ENCODE measurements at places on chromosomes 2 and 18.

DNA sequence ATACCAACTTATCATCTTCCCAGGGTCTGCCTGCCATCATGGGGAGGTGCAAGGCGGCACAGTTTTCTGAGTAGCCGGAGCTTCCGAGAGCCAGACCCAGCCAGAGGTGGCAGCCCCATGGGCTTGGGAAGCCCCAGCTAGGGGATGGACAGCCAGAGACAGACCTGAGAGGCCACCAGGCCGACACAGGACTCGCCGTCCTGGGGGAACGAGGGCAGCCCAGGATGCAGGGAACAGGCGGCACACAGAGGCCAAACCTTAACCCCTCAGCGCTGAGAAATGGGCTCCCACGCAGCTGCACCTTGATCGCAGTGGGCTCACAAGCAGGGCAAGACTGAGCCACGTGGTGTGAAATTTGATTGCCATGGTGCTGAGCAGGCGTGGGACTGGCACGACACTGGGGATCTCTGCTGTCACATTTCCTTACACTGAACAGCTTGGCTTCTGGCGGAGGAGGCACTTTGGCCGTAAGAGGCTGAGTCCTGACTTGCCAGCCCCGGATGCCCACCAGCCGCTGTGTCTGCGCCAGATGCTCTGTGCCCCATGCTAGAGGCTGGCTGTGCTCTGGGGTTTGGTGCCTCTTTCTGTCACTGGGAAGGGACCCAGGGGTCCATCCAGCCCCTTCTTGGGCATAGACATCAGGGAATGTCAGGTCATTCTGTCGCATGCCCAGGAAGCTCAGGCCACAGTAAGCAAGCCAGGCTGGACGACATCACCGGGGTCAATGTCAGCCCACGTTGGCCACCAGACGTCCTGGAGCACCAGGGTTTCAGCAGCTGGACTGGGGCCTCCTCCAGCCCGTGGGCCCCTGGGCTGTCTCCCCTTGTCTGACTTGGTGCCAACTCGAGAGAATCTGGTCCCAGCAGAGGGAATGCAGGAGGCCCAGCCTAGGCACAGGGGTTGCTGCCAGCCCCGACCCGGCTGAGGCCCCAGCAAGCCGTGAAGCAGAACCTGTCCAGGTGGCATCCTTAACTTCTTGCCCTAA is 312.1 kb upstream of the MYT1L start:
- H3K4me3 ChIP-seq = no peak overlapping the region
- H3K27ac ChIP-seq = no peak overlapping the region
- H3K4me1 ChIP-seq = peaks cover 4% of the 10 kb centered on the region
- DNase-seq = no peak
- H3K36me3 ChIP-seq = no peaks in the 10 kb centered on the region

- H3K4me3 ChIP-seq = no peak overlapping the region
- no peaks in the 10 kb centered on the region for H3K27me3 ChIP-seq
- H3K36me3 ChIP-seq = no peaks in the 10 kb centered on the region
- no peak for DNase-seq
- no peak overlapping the region for H3K27ac ChIP-seq
- peaks cover 38% of the 10 kb centered on the region for H3K4me1 ChIP-seq
These were observed 88.2 kb downstream of the TMEM131 start for GRCh38 chr2:97907369-97908100.

- no peaks in the 10 kb centered on the region for H3K27me3 ChIP-seq
- no peaks in the 10 kb centered on the region for H3K4me1 ChIP-seq
- DNase-seq = no peak
- no peak overlapping the region for H3K27ac ChIP-seq
- H3K4me3 ChIP-seq = no peak overlapping the region
- peaks cover 21% of the 10 kb centered on the region for H3K36me3 ChIP-seq
These were observed 35.2 kb downstream of the SRBD1 start for GRCh38 chr2:45575881-45576280.

DNA sequence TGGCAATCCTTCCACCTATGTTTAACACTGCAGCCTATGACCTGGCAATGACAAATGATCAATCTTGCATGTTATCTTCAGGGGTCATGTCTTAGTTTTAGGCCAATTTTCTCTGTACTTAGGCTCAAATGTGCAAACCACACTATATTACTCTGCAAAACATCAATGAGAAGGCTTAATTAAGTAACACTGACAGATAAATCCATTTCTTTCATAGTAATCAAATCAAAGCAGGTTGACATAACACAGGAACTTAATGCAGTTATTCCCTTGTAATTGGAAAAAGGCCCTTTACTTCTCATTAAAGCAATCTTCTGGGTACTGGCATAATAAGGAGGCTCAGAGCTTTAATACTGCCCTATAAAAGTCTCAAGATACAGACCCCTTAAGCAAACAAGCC is 114.4 kb downstream of the TCF4 start:
- no peaks in the 10 kb centered on the region for H3K36me3 ChIP-seq
- H3K27ac ChIP-seq = no peak overlapping the region
- no peaks in the 10 kb centered on the region for H3K27me3 ChIP-seq
- H3K4me3 ChIP-seq = no peak overlapping the region
- H3K4me1 ChIP-seq = peaks cover 46% of the 10 kb centered on the region

DNA sequence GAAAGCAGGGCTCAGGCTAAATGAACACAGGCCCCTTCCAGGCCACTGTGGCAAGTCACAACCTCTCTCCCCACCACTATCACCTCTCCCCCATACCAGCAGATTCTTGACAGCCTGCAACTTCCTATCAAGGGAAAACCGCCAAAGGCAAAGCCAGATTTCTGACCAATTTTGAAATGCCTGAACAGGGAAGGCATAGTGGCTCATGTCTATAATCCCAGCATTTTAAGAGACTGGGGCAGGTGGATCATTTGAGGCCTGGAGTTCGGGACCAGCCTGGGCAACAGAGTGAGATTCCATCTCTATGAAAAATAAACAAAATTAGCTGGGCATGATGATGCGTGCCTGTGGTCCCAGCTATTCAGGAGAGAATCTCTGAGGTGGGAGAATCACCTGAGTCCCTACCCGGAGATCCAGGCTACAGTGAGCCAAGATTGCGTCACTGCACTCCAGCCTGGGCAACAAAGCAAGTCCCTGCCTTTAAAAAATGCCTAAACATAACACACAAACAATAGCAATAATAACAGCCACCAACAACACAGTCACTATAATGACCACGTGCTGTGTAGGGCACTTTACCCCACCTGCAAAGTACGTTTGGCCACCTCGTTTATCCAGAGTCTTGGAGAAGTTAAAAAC is 75.5 kb upstream of the GLI2 start:
- H3K4me1 ChIP-seq = peaks cover 25% of the 10 kb centered on the region
- no peak for DNase-seq
- H3K27me3 ChIP-seq = peaks cover 5% of the 10 kb centered on the region

GRCh38 chr2:121925466-121925865 is 170.0 kb downstream of the TSN start:
- no peaks in the 10 kb centered on the region for H3K27me3 ChIP-seq
- no peak for DNase-seq
- H3K4me3 ChIP-seq = no peak overlapping the region

- no peak overlapping the region for H3K4me3 ChIP-seq
- H3K36me3 ChIP-seq = no peaks in the 10 kb centered on the region
- peaks cover 82% of the 10 kb centered on the region for H3K27me3 ChIP-seq
- H3K4me1 ChIP-seq = no peaks in the 10 kb centered on the region
These were observed 20.0 kb downstream of the KCNF1 start for GRCh38 chr2:10931710-10932255.

DNA sequence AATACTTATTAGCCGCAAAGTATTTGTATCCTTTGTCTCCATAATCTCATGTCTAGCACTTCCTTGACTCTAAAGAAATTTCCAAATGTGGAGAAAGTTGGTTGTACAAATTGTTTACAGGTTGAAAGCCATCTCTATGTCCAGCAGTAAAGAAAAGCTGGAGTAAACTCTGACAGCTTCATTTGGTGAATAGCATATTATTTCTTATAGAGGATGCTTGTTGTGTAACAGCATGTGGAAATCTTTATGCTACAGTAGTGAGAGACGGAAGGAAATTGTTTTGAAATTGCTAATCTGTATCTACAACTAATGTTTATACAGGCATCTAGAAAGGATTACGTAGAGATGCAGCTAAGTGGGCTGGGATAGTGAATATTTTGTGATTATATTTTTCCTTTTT is 78.5 kb downstream of the UGGT1 start:
- H3K4me3 ChIP-seq = no peak overlapping the region
- H3K36me3 ChIP-seq = peaks cover 93% of the 10 kb centered on the region
- no peak for DNase-seq
- H3K27me3 ChIP-seq = no peaks in the 10 kb centered on the region

DNA sequence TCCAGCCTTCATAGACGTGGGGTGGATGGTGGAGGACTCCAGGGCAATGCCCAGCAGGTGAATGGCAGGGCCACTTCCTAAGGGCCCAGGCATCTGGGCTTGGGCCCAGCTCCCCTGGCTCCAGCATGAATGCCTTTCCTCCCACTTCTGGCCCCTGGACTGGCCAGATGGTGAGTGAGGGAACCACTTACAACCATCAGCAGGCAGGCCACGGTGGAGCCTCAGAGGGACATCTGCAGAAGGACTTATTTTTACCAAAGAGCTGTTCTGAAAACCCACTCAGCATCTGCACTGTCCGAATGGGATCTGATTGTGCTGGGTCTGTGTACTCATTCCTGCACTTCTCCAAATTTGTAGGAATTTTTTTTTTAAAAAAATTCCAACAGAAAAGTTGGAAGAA is 69.6 kb downstream of the SNTG2 start:
- no peak overlapping the region for H3K27ac ChIP-seq
- H3K4me1 ChIP-seq = no peaks in the 10 kb centered on the region
- no peak for DNase-seq
- no peaks in the 10 kb centered on the region for H3K36me3 ChIP-seq

- H3K27ac ChIP-seq = no peak overlapping the region
- no peaks in the 10 kb centered on the region for H3K27me3 ChIP-seq
- peaks cover 7% of the 10 kb centered on the region for H3K36me3 ChIP-seq
- H3K4me3 ChIP-seq = no peak overlapping the region
- no peak for DNase-seq
- peaks cover 5% of the 10 kb centered on the region for H3K4me1 ChIP-seq
These were observed 62.9 kb upstream of the ASPRV1 start for GRCh38 chr2:70024284-70024683.

DNA sequence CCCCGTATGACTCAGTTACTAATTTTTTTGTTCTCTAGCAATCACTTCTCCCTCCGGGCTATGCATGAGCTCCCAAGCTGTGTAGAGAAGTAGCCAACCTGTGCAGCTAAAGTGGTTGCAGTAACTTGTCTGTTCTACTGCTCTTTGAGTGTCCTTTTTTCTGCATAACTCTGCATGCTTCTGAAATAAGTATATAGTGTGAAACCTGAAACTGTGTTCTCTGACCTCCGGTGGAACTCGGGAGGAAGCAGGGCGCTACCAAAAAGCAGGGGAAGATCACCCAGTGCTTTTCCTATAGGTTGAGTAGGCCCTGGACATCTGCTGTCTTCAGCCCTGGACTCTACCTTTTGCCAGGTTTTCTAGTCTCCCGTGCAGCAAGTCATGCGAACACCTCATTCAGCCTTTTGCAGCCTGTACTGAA is 47.8 kb downstream of the PHLPP1 start:
- H3K27ac ChIP-seq = no peak overlapping the region
- H3K4me3 ChIP-seq = no peak overlapping the region
- DNase-seq = no peak
- H3K4me1 ChIP-seq = peaks cover 9% of the 10 kb centered on the region

- H3K27ac ChIP-seq = no peak overlapping the region
- no peaks in the 10 kb centered on the region for H3K36me3 ChIP-seq
- no peaks in the 10 kb centered on the region for H3K27me3 ChIP-seq
- H3K4me3 ChIP-seq = no peak overlapping the region
- no peak for DNase-seq
- H3K4me1 ChIP-seq = no peaks in the 10 kb centered on the region
These were observed 430.6 kb downstream of the TMX3 start for GRCh38 chr18:68284236-68284780.

DNA sequence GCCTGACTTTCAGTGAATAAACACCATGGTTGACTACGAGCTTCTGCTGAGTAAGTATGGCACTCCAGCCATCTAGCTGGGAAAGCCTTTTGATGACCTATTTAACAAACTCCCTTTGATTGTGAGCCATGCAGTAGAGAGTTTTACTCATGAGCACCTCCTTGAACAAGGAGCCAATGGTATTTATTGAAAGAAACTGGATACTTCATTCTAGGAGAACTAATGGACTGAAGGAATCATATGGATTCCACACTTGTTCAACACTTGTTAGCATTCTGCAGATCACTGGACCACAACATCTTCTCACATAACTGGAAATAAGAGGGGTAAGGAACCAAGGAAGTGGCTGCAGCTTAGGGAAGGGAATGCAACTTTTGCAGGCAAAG is 320.9 kb upstream of the ETAA1 start:
- H3K27me3 ChIP-seq = no peaks in the 10 kb centered on the region
- DNase-seq = no peak
- no peak overlapping the region for H3K4me3 ChIP-seq
- H3K36me3 ChIP-seq = no peaks in the 10 kb centered on the region
- no peaks in the 10 kb centered on the region for H3K4me1 ChIP-seq
- H3K27ac ChIP-seq = no peak overlapping the region

DNA sequence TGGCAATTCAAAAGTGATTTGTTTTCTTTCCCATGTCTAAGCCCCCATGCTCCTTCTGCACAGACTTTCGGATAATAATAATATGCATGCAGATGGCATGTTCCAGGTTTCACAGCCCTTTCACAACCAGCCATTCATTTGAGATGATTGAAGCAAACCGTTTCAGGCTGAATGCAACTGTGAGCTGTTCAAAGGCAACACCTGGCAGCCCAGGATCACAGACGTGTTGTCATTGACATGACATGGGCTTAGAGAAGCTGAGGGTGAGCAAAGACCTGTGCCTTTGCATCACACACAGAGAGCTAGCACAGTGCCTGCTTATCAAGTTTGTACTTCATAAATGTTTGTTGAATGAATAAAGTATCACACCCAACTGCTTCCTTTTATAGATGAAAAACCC is 12.4 kb upstream of the ERMN start:
- no peak overlapping the region for H3K27ac ChIP-seq
- no peak overlapping the region for H3K4me3 ChIP-seq

DNA sequence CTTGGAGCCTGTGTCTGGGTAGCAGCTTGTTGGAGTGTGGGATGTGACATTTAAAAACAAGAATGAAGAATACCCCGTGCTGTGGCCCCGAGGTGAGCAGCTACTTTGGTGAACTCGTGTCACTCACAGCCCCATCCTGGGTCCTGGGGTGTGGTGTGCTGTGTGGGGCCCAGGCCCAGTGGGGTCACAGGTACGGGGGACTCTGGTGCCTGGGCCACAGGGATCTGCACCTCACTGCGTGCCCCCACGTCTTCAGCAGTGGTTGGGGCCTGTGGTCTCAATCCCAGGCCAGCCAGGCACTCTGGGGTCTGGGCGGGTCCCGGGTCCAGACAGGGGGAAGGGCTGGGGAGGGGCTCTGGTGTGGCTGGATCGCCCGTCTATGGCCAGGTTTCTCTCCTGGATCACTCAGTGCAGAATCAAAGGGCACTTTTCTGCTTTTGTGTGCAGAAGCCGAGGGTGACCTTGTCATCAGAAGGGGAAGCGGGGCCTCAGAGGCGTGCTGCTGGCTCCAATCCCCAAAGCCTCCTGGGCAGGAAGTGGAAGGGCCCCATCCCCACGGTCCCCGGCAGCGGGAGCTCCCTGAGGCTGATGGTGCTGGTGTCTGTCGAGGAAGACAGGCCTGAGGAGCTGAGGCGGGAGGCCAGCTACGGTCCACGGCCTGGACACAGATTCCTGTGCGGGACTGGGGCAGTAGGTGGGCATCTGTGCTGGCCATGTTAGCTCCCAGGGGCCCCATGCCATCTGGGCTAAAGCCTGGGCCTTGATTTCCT is 1.4 kb downstream of the GPR35 start:
- no peaks in the 10 kb centered on the region for H3K27me3 ChIP-seq
- H3K4me1 ChIP-seq = no peaks in the 10 kb centered on the region
- H3K27ac ChIP-seq = no peak overlapping the region
- H3K36me3 ChIP-seq = no peaks in the 10 kb centered on the region
- no peak overlapping the region for H3K4me3 ChIP-seq

GRCh38 chr2:145494441-145494840 is 974.5 kb upstream of the ZEB2 start:
- H3K27me3 ChIP-seq = no peaks in the 10 kb centered on the region
- no peaks in the 10 kb centered on the region for H3K4me1 ChIP-seq

Data from left ventricle myocardium inferior (tissue), 1 donor.